ENCODE measurements at places on chromosomes 5 and 9. TPM values are rescaled to one million over a fixed set of nuclear protein-coding genes. Genes with fewer than 3 reads are reported as not detected.

The FOXI1 gene
- total RNA-seq, result 0.44 TPM

The PLPPR1 gene
- not detected for total RNA-seq

The ZBTB34 gene
- 5.5 TPM for total RNA-seq

The GPR151 gene
- total RNA-seq, result not detected

The CCL27 gene
- 0.95 TPM for total RNA-seq

The DBH gene
- total RNA-seq, result not detected

The SPATA31D4 gene
- not detected for total RNA-seq

The GDA gene
- total RNA-seq, result 5.0 TPM

The LOX gene
- total RNA-seq, result 0.62 TPM
